Activated CD8-positive, alpha-beta memory T cell treated with anti-CD3 and anti-CD28 coated beads, Interleukin-2, amount 10 ng/mL, durations not matched to agents 7 days and 5 days (primary cell): ENCODE measurements at places on chromosomes 3 and 15. TPM values are rescaled to one million over a fixed set of nuclear protein-coding genes. Genes with fewer than 3 reads are reported as not detected.

DNA sequence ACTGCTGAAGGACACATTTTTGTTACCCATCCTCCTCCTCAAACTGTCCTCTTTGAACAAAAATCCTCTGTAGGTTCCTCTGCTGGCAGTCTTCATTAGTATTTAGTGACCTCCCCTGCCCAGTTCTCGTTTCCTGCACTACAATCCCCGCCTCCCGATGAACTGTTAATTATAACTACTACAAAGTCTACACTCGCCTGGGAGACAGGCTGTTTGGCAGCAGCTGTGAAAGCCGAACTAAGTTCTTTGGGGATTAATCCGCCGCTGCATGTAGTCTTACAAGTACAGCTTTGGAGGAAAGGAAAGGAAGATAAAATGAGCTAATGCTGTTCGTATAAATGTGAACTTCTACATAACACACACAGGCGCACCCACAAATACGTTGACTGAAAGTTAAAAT is 160.0 kb upstream of the WNT5A start:
- H3K36me3 ChIP-seq, result no peaks in the 10 kb centered on the region
- no peaks in the 10 kb centered on the region for H3K27me3 ChIP-seq
- DNase-seq, result no peak
- H3K27ac ChIP-seq, result no peak overlapping the region
- no peak overlapping the region for H3K4me3 ChIP-seq

DNA sequence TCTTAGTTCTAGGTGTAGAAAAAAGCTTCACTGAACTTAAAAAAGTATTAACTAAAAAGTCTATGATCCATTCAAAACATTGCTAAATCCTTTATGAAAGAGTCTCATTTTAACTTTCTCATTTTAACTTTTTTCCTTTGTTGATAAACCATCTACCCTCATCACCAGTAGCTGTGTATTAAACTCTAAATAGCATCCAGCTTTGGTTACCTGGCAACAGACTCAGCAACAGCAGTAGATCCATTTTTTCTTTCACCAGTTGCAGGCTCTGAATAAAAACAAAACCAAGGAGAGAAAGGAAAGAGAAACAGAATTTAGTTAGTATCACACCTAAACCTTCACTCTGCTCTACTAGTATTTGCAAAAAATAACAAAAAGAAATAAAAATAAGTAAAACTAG is 51.6 kb downstream of the TP53BP1 start:
- no peaks in the 10 kb centered on the region for H3K27me3 ChIP-seq
- peaks cover 6% of the 10 kb centered on the region for H3K36me3 ChIP-seq
- no peak overlapping the region for H3K4me3 ChIP-seq
- peaks cover 15% of the 10 kb centered on the region for H3K4me1 ChIP-seq
- DNase-seq, result no peak
- peak overlapping the region; percentile 93 for H3K27ac ChIP-seq

- H3K4me3 ChIP-seq, result no peak overlapping the region
- DNase-seq, result no peak
- H3K36me3 ChIP-seq, result no peaks in the 10 kb centered on the region
- H3K4me1 ChIP-seq, result no peaks in the 10 kb centered on the region
- H3K27ac ChIP-seq, result no peak overlapping the region
- no peaks in the 10 kb centered on the region for H3K27me3 ChIP-seq
Observed at GRCh38 chr3:131114256-131114655, 87.6 kb downstream of the NEK11 start.

DNA sequence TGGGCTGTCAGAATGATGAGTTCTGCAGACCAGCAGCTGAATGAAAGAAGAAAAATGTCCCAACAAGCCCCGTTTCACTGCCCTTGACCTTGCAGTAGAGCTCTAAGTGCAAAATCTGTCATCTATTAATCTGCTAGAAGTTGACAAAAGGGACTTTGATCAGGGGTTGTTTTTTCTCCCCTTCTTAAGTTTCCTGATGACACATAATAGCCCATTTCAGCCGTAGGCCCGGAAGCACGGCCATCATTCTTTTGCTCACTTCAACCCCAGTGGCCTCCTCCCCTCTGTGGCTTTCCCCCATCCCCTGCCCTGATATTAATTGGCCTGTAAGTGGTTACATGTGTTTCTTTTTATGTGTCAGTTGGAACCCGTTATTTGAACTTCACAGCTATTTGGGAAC is 298.9 kb downstream of the RPLP1 start:
- H3K27me3 ChIP-seq, result peaks cover 33% of the 10 kb centered on the region
- H3K27ac ChIP-seq, result no peak overlapping the region
- H3K36me3 ChIP-seq, result peaks cover 50% of the 10 kb centered on the region
- peaks cover 42% of the 10 kb centered on the region for H3K4me1 ChIP-seq
- no peak for DNase-seq

GRCh38 chr15:51137024-51137423 is 42.3 kb upstream of the TNFAIP8L3 start:
- no peak overlapping the region for H3K4me3 ChIP-seq
- no peak for DNase-seq

GRCh38 chr3:62975566-62975965 is 100.3 kb upstream of the CADPS start:
- H3K4me1 ChIP-seq, result no peaks in the 10 kb centered on the region
- no peak overlapping the region for H3K4me3 ChIP-seq
- H3K36me3 ChIP-seq, result no peaks in the 10 kb centered on the region
- H3K27me3 ChIP-seq, result no peaks in the 10 kb centered on the region
- no peak for DNase-seq
- H3K27ac ChIP-seq, result no peak overlapping the region

DNA sequence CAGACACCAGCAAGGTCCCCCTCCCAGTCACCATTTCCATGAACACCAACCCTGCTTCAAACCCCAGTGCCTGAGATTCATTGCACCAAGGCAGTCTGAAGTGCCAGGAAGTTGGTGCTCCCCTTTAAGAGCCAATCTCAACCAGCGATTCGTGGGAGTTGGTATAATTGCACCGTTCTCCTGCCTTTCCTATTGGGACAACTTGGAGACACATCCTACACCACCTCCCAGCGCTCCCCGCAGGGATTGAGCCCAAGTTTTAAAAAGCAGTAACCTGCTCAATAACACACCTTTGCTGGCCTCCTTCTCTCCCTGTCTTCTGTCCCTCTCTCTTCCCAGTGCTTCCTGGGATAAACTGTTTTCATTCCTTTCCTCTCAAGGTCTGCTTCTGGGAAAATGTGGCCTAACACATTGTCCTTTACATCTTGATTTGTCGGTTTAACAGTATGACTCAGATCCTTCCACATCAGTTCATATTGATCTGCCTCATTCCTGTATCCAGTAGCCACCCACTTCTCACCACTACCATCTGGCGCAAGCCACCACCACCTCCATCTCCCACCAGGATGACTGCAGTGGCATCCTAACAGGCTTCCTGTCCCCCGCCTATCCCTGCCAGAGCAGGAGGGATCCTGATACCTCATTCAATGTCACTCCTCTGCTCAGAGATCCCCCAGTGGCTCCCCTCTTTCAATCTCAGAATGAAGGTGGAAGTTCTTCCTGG is 37.8 kb upstream of the HRH1 start:
- no peak for DNase-seq
- H3K4me1 ChIP-seq, result no peaks in the 10 kb centered on the region
- H3K27me3 ChIP-seq, result peaks cover 22% of the 10 kb centered on the region
- no peak overlapping the region for H3K27ac ChIP-seq

GRCh38 chr15:40276927-40277326 is 5.9 kb downstream of the ANKRD63 start:
- H3K36me3 ChIP-seq, result no peaks in the 10 kb centered on the region
- H3K27ac ChIP-seq, result no peak overlapping the region
- no peak overlapping the region for H3K4me3 ChIP-seq
- peaks cover 10% of the 10 kb centered on the region for H3K4me1 ChIP-seq
- peaks cover 45% of the 10 kb centered on the region for H3K27me3 ChIP-seq
- no peak for DNase-seq

- H3K4me3 ChIP-seq, result no peak overlapping the region
- no peaks in the 10 kb centered on the region for H3K27me3 ChIP-seq
- H3K27ac ChIP-seq, result no peak overlapping the region
- no peaks in the 10 kb centered on the region for H3K36me3 ChIP-seq
- H3K4me1 ChIP-seq, result peaks cover 2% of the 10 kb centered on the region
Observed at GRCh38 chr3:30073622-30074021, 532.8 kb upstream of the TGFBR2 start.

DNA sequence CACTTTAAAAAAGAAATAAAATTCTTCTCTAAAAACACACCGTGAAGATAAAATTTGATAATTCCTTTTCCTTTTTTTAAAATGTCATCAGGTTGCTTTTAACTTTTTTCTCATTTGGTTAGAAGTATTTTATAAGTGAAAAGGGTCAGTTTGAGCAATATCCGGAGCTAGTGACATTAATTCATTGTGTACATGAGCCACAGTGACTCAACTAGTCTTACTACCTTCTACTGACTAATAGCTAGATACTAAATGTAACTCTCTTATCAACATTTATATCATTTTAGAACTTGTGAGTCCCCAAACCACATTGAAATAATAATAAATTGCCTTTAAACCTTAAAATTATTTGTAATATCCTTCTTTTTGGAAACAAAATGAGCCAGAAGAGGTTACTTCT is 101.2 kb upstream of the ZBTB20 start:
- no peak overlapping the region for H3K27ac ChIP-seq
- no peak overlapping the region for H3K4me3 ChIP-seq
- DNase-seq, result no peak
- no peaks in the 10 kb centered on the region for H3K4me1 ChIP-seq
- no peaks in the 10 kb centered on the region for H3K36me3 ChIP-seq
- H3K27me3 ChIP-seq, result no peaks in the 10 kb centered on the region

- DNase-seq, result no peak
- H3K4me3 ChIP-seq, result no peak overlapping the region
- H3K36me3 ChIP-seq, result no peaks in the 10 kb centered on the region
- no peak overlapping the region for H3K27ac ChIP-seq
Observed at GRCh38 chr3:170440344-170440743, 21.7 kb downstream of the CLDN11 start.

GRCh38 chr3:55064164-55064563 is 136.3 kb upstream of the LRTM1 start:
- H3K27ac ChIP-seq, result no peak overlapping the region
- no peak for DNase-seq
- H3K4me1 ChIP-seq, result no peaks in the 10 kb centered on the region
- H3K4me3 ChIP-seq, result no peak overlapping the region

DNA sequence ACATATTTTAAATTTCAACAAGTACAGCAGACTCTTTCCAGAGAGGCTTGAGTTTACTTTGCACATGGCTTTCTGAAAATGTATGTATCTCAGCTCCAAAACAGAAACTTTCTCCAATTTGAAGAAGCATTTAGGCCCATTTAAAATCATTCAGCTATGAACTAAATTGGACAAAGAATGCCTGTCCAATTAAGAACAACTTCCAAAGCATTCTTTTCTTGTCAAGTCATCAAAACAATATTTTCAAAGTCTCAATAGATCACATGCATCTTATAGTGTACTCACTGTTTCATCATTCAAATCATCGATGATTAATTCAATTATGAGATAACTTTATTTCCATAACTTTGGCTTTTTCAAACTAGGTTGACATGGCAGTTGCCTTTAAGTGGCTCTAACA is 95.2 kb downstream of the KBTBD8 start:
- H3K27me3 ChIP-seq, result peaks cover 9% of the 10 kb centered on the region

- H3K27me3 ChIP-seq, result no peaks in the 10 kb centered on the region
- no peak overlapping the region for H3K4me3 ChIP-seq
- H3K36me3 ChIP-seq, result no peaks in the 10 kb centered on the region
- H3K4me1 ChIP-seq, result no peaks in the 10 kb centered on the region
Observed at GRCh38 chr3:74420538-74421124, 193.8 kb downstream of the CNTN3 start.

DNA sequence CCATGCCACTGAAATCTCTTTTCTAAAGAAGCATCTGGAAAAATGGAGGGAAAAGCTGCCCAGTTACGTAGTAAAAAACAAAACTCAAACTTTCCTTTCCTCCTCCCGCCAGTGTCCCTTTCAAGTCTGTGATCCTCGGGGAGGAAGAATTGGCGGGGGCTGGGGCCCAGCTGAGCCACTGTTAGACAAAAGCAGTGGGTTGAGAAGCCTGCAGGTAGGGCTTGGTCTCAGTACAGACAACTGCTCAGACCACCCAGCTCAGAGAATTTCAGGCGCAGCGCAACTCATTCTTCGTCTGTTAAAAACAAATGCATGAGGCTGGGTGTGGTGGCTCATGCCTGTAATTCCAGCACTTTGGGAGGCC is 117.1 kb downstream of the MYLK start:
- peaks cover 34% of the 10 kb centered on the region for H3K27me3 ChIP-seq
- no peak overlapping the region for H3K4me3 ChIP-seq
- no peak for DNase-seq
- no peaks in the 10 kb centered on the region for H3K4me1 ChIP-seq
- no peak overlapping the region for H3K27ac ChIP-seq

GRCh38 chr15:38504680-38505467 is 50.9 kb downstream of the FAM98B start:
- no peak for DNase-seq
- H3K36me3 ChIP-seq, result peaks cover 89% of the 10 kb centered on the region

- H3K27ac ChIP-seq, result no peak overlapping the region
- peaks cover 12% of the 10 kb centered on the region for H3K36me3 ChIP-seq
- no peak for DNase-seq
- H3K27me3 ChIP-seq, result no peaks in the 10 kb centered on the region
- H3K4me1 ChIP-seq, result no peaks in the 10 kb centered on the region
Observed at GRCh38 chr15:68197170-68197492, 8.0 kb downstream of the CALML4 start.

GRCh38 chr3:192494174-192494573 is 233.2 kb downstream of the FGF12 start:
- no peak overlapping the region for H3K4me3 ChIP-seq
- H3K27me3 ChIP-seq, result no peaks in the 10 kb centered on the region
- H3K27ac ChIP-seq, result no peak overlapping the region
- H3K4me1 ChIP-seq, result no peaks in the 10 kb centered on the region
- H3K36me3 ChIP-seq, result no peaks in the 10 kb centered on the region
- DNase-seq, result no peak

GRCh38 chr15:89898614-89899294 is 5.0 kb upstream of the AP3S2 start:
- peaks cover 5% of the 10 kb centered on the region for H3K4me1 ChIP-seq
- H3K27ac ChIP-seq, result no peak overlapping the region
- H3K27me3 ChIP-seq, result peaks cover 5% of the 10 kb centered on the region
- H3K36me3 ChIP-seq, result no peaks in the 10 kb centered on the region
- no peak overlapping the region for H3K4me3 ChIP-seq

- peaks cover 19% of the 10 kb centered on the region for H3K36me3 ChIP-seq
- H3K27me3 ChIP-seq, result no peaks in the 10 kb centered on the region
- H3K4me3 ChIP-seq, result no peak overlapping the region
- no peak overlapping the region for H3K27ac ChIP-seq
Observed at GRCh38 chr3:150455341-150455740, 47.2 kb downstream of the TSC22D2 start.

Gene P2RY14
- 2.2 TPM for total RNA-seq

Gene DLL4
- total RNA-seq, result not detected

Gene GRK7
- total RNA-seq, result not detected

Gene POPDC2
- 3.1 TPM for total RNA-seq

Gene GPR171
- 153 TPM for total RNA-seq

Gene CCR8
- total RNA-seq, result 3.7 TPM

Gene IL12A
- 1.4 TPM for total RNA-seq
